ENCODE measurements at places on chromosomes 1 and 21.

DNA sequence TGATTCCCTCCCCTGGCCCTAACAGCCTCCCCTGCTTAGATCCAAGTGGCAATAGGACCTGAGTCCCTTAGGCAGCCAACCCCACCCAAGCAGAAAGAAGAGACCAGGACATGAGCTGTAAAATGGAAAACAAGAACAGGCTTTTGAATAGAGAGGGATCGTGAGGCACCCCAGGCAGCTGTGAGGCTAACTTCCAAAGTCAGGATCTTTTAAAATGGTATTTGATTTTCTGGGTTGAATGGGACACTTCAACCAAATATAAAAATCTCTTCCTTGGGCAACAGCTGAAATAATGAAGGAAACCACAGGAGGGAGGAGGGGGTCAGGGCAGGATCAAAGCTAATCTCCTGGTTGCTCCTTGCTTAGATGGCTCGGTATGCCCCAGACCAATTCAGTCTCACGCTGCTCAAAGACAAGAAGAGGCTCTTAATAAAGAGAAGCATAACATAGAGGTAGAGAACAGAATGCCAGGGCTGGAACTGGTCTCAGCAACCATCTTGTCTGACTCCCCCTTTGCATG lies 28.6 kb upstream of the AVPR1B start:
- no peak for DNase-seq

DNA sequence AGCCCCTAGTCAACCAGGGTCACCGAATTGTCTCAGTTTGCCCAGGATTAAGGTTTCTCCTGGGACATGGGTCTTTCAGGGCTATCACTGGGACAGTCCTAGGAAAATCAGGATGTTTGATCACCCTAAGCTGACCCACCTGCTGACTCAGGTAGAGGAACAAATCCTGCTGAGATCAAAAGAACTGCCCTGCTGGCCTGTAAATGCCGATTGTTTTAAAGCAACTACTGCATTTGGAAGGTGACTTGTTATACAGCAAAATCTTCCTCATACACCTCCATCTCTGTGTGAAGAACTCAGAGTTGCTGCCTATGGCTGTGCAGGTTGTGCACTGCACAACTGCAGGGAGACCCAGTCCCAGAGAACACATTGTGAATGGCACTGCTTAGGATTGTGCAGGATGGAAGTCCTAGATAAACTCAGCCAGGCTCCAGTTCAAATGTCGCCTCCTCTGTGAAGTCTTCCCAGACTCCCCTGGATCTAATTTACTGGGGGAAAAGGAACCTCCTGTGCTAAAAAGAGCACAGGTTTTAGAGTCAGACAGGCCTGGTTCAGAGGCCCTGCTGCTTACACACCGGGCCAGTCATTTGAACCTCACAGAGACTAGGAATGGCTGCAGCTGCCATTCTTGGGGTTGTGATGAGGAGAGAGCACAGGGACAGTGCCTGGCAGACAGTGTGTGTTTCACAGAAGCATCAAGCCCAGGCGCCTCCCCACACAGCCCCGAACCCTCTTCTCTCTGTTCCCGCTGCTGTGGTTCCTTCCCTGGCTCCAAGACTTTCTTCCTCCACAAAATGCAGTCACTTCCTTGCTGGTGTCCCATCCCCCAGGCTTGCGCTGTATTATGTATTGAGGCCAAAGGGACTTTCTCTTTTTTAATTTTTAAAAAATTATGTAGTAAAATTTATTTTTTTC lies 23.2 kb upstream of the LRP8 start:
- DNase-seq: no peak

DNA sequence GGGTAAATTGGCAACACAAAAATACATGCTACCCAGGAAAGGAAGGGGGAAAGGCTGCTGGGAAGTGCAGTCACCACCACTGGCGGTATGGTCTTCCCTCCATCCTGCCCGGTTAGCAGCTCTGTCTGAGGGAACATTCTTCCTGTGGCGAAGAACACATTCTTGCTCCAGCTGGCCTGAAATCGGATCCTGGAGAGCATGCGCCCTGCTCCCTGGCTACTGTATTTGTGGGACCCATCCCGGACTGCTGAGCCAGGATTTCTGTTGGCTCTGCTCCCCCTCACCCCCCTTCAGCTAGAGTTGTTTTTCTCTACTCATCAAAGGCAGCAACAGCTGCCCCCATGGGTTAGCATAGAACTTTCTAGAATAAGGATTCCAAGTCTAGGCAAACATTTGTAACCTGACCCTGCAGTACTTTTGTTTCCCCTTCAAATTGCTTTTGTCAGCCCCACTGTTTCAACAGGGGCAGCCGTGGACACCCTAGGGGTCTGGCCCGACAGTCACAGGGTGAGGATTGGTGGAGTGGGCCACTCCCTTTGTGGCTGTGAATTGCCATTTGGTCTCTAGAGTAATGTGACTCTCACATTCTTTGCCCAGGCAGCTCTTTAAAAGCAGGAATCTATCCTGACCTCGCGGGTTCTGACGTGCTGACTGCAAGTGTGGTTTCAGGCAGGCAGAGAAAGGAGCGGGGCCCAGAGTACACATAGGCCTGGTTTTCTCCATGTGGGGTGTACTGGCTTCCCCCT lies 157.7 kb downstream of the TOMM20 start:
- peak; percentile 83 for DNase-seq

- DNase-seq: no peak
Measured at GRCh38 chr1:36179220-36179600, 23.2 kb downstream of the MAP7D1 start.

DNA sequence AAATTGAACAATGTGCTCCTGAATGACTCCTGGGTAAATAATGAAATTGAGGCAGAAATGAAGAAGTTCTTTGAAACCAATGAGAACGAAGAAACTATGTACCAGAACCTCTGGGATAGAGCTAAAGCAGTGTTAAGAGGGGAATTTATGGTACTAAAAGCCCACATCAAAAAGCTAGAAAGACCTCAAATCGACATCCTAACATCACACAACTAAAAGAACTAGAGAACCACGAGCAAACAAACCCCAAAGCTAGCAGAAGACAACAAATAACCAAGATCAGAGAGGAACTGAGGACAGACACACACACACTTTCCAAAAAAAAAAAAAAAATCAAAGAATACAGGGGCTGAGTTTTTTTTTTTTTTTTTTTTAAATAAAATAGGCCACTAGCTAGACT lies 564.2 kb downstream of the SMYD3 start:
- no peak for DNase-seq

GRCh38 chr1:89538361-89538760 lies 13.7 kb downstream of the LRRC8B start:
- no peak for DNase-seq

- DNase-seq: no peak
Measured at GRCh38 chr1:205301205-205301821, 20.2 kb downstream of the NUAK2 start.

DNA sequence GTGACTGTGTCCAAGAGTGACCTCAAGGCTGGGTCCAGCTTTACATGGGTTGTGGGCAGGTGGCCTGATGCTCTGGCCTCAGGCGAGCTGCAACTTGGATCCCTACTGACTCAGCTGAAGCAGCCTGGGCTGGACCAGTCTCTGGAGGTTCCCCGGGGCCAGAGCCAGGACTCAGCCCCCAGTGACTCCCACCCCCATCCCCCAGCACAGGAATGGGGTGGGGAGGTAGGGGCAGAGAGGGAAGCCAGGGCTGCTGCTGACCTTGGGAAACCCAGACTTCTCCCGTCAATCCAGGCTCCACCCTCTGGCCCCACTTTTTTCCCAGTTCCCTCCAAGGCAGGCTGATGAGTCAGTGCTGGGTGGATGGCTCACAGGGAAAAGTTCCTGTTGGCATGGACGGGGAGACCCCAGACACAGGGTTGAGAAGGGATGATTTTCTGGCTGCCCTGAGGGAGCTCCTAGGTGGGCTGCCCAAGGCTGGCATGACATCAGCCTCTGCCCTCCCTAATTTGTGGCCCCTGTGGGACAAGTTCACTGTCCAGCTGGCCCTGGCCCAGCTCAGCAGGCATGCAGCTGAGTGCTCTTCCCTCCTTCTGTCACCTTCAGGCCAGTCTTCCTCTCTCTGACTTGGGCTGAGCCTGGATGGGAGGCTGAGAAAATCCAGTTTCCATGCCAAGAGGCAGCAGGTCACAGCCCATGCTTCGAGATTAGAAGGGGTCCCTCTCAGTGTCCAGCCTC lies 2.2 kb downstream of the ZC3H12A start:
- DNase-seq: no peak

- DNase-seq: no peak
Measured at GRCh38 chr1:147223740-147224615, 1.2 kb downstream of the FMO5 start.

DNA sequence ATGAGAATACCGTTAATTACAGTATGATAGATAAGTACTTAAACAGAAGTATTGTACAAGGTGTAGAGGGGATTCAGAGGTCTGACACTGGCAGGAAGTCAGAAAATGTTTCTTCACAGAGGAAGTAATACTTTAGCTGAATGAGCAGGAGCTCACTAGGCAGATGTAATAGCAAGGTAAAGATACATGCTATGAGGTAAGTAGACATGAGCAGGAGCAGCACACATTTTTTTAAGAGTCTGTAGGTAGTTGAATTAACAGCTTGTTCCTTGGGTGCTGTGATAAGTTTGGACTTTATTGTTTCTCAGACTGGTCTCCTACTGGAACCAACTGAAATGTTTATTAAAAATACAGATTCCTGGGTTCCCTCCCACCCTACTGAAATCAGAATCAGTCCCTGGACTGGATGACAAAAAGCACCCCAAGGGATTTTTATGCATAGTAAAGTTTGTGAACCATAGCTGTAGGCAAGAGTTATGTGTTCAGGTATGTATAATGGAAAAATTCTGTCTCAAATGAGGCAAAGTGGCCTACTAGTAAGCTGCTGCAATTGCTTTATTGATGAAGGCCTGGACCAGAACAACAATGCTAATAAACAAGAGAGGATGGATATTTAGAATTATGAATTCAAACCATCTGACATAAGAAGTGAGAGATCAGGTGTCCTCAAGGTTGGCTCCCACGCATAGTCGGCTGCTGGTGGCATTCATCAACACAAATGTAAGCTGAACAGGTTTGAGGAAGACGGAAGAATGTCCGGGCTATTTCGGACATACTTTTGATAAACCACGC lies 902 bp downstream of the AP4B1 start:
- no peak for DNase-seq

GRCh38 chr1:22533244-22533895 lies 29.9 kb upstream of the EPHA8 start:
- peak; percentile 90 for DNase-seq

DNA sequence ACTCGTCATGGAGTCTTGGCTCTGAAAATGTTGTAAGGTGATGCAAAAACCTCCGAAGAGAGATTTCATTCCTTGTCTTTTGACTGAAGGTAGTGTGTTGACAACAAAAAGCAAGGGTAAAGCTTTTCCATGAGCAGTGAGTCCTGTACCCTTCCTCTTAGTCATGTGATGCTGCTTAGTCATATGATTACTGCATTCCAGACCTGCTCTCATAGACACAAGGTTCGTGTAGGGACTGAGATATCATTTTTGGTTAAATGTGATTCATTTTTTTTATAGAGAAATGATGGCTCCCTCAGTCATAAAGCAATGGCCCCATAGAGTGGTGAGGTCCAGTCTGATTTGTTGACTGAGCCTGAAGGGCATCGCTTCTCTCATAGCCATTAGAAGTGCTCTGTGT lies 9.2 kb downstream of the KCNJ6 start:
- DNase-seq: no peak

DNA sequence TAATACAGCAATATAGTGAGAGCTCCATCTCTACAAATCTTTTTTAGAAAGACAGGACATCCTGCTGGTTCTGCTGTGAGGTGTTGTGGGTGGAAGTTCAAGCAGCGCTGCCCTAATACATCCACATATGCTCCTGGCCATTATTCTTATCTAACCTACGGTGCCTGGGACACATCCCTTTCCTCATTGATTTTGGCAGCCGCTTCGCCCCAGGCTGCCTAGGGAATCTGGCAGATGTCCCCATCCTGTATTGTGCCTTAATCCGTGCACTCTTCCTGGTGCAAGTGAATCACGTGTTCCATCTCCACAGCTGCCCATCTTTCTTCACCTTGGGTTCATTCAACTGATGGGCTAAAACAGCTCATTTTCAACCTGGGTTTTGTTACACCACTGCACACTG lies 3.1 kb upstream of the UBE2G2 start:
- no peak for DNase-seq

DNA sequence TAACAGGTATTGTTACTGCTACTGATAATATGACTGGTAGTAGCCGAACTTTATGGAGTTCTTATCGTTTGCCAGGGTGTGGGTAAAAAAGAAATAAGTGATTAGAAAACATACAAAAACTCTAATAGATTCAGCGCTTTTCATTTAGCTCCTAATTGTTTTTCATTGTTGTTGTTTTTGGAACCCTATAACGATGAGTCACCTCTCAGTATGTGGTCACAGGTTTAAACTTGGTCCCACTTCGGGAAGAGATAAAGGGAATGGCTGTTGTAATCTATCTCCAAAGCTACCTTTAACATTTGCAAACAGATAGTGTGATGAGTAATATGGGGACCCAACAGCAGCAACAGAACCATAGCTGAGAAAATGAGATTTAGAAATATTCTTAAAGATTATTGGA lies 62.7 kb upstream of the BCL10 start:
- no peak for DNase-seq

DNA sequence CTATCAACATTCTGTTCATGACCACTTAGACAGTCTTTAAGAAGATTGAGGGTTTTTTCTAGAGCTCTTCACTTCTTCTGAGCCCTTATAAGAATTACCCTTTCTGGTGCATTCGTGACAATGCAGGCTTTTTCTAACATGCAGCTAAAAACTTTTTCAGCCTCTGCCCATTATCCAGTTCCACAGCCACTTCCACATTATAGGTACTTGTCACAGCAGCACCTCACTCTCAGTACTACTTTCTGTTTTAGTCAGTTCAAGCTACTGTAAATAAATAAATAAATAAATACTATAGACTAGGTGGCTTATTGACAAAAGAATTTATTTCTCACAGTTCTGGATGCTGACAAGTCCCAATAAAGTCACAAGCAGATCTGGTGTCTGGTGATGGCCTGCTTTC lies 284.4 kb upstream of the PKN2 start:
- DNase-seq: no peak

- DNase-seq: no peak
Measured at GRCh38 chr1:37274938-37275631, 199.3 kb upstream of the ZC3H12A start.

GRCh38 chr1:234628089-234628488 lies 18.1 kb upstream of the IRF2BP2 start:
- DNase-seq: no peak

DNA sequence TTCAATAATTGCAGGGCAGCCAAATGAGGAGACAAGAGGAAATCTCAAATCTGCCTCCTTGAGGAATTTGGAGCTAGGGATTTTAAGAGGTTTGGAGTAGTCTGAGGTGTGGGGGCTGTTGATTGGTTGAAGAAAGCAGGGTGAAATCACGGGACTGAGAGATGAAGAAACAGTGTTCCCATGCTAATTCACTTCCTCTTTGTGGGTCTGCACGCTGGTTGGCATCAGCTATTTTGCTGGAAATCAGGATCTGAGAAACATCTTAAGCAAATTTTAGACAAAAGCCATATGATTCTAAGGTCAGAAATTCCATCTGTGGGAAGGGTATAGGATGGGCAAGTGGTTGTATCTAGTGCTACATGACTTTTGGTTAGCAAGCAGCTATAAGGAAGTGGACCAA lies 107.1 kb upstream of the PAXBP1 start:
- DNase-seq: no peak

GRCh38 chr1:92949937-92950817 lies 11.1 kb downstream of the DIPK1A start:
- no peak for DNase-seq
